ENCODE measurements at places on chromosomes 4 and X.

GRCh38 chrX:23662187-23662586, 5.1 kb upstream of the PRDX4 start:
- no peaks in the 10 kb centered on the region for H3K36me3 ChIP-seq
- H3K4me3 ChIP-seq: no peak overlapping the region
- DNase-seq: no peak
- no peaks in the 10 kb centered on the region for H3K4me1 ChIP-seq
- H3K27me3 ChIP-seq: no peaks in the 10 kb centered on the region
- H3K27ac ChIP-seq: no peak overlapping the region

DNA sequence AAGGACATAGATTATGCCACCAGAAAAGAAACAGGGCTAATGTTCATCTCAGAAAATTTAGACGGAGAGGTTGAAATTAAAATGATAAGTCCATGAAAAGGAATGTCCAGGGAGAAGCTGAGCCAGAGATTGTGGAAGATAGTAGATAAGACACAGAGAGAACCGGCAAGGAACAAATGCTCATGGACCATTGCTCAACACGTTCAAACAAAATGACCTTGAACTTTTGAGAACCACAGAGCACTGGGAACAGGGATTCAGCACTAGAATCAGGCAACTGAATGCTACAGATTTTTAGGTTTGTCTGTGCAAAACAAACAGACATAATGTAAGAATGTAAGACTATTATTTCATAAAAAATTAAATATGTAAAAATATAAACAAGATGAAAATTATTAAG, 206.3 kb downstream of the PDGFC start:
- H3K27me3 ChIP-seq: no peaks in the 10 kb centered on the region
- no peak overlapping the region for H3K4me3 ChIP-seq
- H3K36me3 ChIP-seq: no peaks in the 10 kb centered on the region
- DNase-seq: no peak

- DNase-seq: no peak
- H3K36me3 ChIP-seq: no peaks in the 10 kb centered on the region
- peaks cover 3% of the 10 kb centered on the region for H3K4me1 ChIP-seq
- H3K27ac ChIP-seq: no peak overlapping the region
- H3K27me3 ChIP-seq: no peaks in the 10 kb centered on the region
Observed at GRCh38 chr4:153553155-153553818, 87.1 kb downstream of the TMEM131L start.

DNA sequence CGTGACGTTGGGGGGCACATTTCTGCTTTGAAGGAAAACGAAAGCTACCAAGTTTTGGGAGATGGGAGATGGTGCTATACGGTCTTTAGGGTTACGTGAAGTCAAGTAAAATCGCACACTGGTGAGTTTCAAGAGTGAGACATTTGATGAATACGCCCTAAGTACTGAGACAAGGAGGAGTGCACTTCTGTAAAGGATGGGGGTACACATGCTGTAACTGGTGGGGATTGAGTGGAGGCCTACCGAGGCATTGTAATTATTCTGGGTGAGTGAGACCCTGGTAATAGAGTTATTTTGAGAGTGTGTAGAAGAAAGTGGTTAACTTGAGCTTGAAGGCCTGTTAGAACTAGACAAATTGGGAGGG, 536 bp downstream of the SH3BGRL start:
- H3K27ac ChIP-seq: peak overlapping the region; percentile 73
- no peak for DNase-seq
- H3K4me3 ChIP-seq: peak overlapping the region; percentile 41
- H3K4me1 ChIP-seq: no peaks in the 10 kb centered on the region

- peaks cover 41% of the 10 kb centered on the region for H3K27me3 ChIP-seq
- no peak overlapping the region for H3K4me3 ChIP-seq
- no peak overlapping the region for H3K27ac ChIP-seq
- H3K4me1 ChIP-seq: peaks cover 38% of the 10 kb centered on the region
- DNase-seq: no peak
Observed at GRCh38 chrX:39815631-39816030, 282.1 kb downstream of the BCOR start.

- no peaks in the 10 kb centered on the region for H3K36me3 ChIP-seq
- H3K4me1 ChIP-seq: no peaks in the 10 kb centered on the region
- no peak overlapping the region for H3K27ac ChIP-seq
- H3K27me3 ChIP-seq: no peaks in the 10 kb centered on the region
- H3K4me3 ChIP-seq: no peak overlapping the region
Observed at GRCh38 chr4:117900832-117901231, 133.5 kb upstream of the NDST3 start.

DNA sequence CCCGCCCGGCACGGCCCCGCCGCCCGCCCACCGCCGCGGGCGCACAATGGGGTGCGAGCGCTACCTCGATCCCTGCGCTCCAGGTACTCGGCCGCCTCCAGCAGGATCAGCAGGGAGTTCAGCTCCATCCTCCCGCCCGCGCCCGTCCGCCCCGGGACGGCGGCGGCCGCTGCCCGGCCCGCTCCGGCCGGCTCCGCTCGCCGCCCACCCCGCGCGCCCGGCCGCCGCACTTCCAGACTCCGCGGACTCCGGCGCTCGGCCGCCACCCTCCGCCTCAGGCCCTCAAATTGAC, at the start of gene MXD4:
Gene MXD4 (minus strand): TSS at position 257 of the 292 bp plus-strand sequence. CDS start 129 bp downstream, at position 128.
- peaks cover 85% of the 10 kb centered on the region for H3K4me1 ChIP-seq
- DNase-seq: no peak
- peaks cover 41% of the 10 kb centered on the region for H3K36me3 ChIP-seq

- peaks cover 44% of the 10 kb centered on the region for H3K36me3 ChIP-seq
- H3K4me1 ChIP-seq: peaks cover 26% of the 10 kb centered on the region
- H3K4me3 ChIP-seq: no peak overlapping the region
- H3K27ac ChIP-seq: no peak overlapping the region
Observed at GRCh38 chrX:68841251-68842049, 12.6 kb downstream of the EFNB1 start.

DNA sequence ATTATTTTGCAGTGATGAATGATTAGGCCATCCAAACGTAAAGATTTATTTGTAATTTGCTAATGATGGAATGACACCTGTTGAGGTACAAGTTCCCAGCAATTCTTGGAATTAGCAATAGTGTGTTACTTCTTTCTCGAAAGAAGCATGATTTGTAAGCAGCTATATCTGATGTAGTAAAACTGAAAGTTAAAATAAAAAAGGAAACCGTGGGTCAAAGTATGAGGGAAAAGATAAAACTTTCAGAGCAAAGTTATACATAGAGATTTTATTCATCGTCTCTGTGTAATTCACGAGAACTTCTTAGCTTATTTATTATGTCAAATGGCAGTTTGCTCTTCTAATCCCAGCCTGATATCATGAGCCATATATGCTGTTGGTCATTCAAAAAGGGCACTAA, 59.0 kb downstream of the NFKB1 start:
- no peak overlapping the region for H3K4me3 ChIP-seq
- H3K27ac ChIP-seq: no peak overlapping the region
- H3K4me1 ChIP-seq: no peaks in the 10 kb centered on the region
- DNase-seq: no peak
- H3K36me3 ChIP-seq: no peaks in the 10 kb centered on the region
